NCI-H82 (cell line): ENCODE measurements at places on chromosomes 5 and 9.

DNA sequence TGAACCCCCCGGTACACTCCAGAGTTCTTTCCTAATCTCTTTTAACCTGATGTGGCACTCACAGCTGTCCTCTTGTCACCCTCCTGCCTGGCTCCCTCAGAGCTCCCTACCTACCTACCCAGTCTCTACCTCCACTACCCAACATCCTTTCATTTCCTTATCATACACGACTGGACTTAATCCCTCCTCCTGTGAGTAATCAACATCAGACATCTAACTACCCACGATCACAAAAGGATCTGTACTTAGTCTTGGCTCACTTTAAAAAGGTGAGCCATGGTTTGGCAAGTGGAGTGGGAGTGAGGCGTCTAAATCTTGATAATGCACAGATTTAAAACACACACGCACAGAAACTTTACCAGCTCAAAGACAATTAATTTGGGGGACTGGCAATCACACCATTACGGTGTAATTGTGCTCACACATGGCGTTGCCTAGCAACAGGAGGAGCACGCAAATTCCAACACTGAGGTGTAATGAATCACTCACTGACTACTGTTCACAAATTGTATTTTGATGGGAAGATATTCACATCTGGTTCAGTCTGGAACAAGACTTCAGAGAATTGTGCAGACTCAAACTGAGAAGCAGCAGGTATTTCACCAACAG is 235.9 kb downstream of the EPB41L4A start:
- peak; percentile 28 for DNase-seq

GRCh38 chr9:35569206-35569605 is 35.9 kb upstream of the TESK1 start:
- no peak for DNase-seq

- DNase-seq: no peak
Observed at GRCh38 chr5:129341306-129341705, 118.8 kb upstream of the ADAMTS19 start.

DNA sequence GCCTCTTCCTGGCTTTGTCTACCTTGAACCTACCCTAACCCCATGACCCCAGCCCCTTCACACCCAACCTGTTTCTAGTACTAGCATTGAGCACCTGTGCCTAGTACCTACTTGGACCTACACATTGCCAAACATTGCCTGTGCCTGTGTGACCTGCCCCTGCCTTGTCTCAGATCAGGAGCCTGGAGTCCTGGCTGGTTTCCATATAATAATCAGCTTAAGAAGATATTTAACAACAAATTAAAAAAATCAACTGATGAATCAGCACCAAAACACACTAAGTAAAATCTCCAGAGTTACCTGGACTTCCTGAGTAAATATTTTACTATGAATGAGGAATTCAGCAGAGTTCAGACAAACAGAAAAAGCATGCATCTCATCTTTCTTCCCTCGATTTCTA is 17.7 kb downstream of the LPAR1 start:
- DNase-seq: no peak

DNA sequence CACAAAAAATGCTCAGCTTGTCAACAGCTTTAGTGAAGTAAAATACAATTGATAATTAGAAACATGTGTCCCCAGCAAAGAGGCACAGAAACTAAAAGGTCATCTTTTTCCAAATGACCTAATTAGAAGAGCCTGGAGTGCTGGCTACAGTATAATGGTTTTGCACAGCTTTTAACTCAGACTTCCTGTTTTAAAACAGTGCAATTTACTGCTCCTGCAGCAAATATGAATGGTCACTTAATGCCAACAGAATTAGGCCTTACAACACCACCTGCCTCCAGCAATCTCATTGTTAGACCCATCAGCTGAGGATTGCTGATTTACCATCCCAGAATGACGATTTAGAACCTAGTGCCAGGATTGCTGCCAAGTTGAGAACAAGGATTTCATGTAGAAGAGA is 239.3 kb downstream of the CETN3 start:
- no peak for DNase-seq

- DNase-seq: no peak
Observed at GRCh38 chr5:131751506-131751905, 45.3 kb downstream of the FNIP1 start.

DNA sequence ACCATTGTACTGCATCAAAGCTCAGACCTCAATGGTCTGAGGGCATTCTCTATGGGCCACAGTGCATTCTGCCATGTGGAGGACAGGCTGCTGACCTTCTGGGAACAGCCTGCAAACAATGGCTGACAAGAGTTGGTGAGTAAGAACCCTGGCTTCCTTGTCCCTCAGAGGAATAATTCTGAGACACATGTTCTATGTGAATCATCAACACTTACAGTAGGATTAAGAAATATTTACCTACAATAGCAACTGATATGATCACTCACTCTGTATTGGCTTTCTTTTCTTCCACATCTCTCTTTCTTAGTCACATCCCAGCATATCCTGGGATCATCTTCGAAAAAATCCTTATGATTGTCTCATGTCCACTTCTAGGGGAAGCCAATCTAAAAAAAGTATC is 306.5 kb upstream of the ITGA1 start:
- no peak for DNase-seq

- DNase-seq: no peak
Observed at GRCh38 chr5:94941122-94941755, 322.8 kb downstream of the SLF1 start.

DNA sequence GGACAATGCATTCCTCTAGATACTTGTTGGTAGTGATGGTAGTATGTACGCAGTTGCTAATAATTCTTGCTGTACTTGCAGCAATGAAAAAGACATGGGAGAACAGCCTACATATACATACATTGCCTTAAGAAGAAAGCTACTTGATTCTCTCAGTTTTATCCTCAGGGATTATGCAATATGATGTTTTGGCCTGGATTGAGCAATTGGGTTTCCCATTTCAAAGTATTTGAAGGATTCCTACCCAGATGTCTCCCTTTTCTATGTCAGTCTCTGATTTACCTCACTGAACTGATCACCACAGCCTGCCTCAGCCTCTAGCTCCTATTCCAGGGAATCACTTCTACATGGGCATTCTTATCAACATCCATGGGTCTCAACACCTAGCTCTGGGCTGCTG is 210.1 kb upstream of the CDH10 start:
- DNase-seq: no peak

GRCh38 chr9:38213631-38214299 is 144.7 kb upstream of the SHB start:
- no peak for DNase-seq

- peak; percentile 57 for DNase-seq
Observed at GRCh38 chr5:117054911-117055310, 480.3 kb upstream of the SEMA6A start.

GRCh38 chr9:92713528-92713927 is 43.6 kb upstream of the IPPK start:
- DNase-seq: no peak

- no peak for DNase-seq
Observed at GRCh38 chr9:134413890-134414623, 87.8 kb downstream of the RXRA start.

- no peak for DNase-seq
Observed at GRCh38 chr5:60594715-60595477, 105.1 kb downstream of the DEPDC1B start.

DNA sequence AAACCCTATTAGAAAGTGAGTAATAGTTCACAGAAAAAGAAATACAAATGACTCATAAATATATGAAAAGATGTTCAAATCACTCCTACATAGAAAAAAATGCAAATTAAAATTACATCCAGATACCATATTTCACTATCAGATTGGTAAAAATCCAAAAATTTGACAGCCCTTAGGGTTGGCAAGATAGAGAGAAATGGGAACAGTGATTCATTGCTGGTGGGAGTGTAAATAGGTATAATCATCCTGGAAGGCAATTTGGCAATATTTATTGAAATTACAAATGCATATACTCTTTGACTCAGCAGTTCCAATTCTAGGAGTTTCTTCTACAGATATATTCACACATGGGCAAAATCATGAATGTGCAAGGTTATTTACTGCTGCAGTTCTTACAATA is 273.5 kb downstream of the NR2F1-AS1 start:
- DNase-seq: no peak

GRCh38 chr5:16588434-16589214 is 28.2 kb downstream of the RETREG1 start:
- no peak for DNase-seq

DNA sequence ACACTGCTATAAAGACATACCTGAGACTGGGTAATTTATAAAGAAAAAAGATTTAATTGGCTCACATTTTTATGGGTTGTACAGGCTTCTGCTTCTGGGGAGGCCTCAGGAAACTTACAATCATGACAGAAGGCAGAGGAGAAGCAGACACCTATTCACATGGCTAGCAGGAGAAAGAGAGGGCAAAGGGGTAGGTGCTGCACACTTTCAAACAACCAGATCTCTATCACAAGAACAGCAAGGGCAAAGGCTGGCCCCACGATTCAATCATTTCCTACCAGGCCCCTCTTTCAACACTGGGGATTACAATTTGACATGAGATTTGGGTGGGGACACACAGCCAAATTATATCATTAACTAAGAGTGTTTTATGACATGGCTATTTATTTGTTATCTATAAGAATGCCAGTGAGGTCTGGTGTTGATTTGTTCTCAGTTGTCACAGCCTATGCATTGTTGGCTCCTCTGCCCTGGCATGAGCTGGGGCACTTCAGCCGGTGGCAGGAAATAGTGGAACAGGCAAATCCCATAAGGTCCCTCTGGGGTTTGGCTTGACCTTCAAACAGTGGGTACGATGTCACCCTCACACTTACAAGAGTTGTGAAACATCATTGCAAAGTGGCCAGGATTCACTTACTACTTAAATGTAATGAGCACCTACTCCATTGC is 44.1 kb downstream of the SPARC start:
- DNase-seq: no peak

- DNase-seq: no peak
Observed at GRCh38 chr5:151259931-151260330, 6.9 kb downstream of the GM2A start.

GRCh38 chr9:128098297-128099230 is 29.0 kb downstream of the PTGES2 start:
- DNase-seq: peak; percentile 95

- DNase-seq: no peak
Observed at GRCh38 chr9:84216151-84216550, 124.4 kb downstream of the SLC28A3 start.

DNA sequence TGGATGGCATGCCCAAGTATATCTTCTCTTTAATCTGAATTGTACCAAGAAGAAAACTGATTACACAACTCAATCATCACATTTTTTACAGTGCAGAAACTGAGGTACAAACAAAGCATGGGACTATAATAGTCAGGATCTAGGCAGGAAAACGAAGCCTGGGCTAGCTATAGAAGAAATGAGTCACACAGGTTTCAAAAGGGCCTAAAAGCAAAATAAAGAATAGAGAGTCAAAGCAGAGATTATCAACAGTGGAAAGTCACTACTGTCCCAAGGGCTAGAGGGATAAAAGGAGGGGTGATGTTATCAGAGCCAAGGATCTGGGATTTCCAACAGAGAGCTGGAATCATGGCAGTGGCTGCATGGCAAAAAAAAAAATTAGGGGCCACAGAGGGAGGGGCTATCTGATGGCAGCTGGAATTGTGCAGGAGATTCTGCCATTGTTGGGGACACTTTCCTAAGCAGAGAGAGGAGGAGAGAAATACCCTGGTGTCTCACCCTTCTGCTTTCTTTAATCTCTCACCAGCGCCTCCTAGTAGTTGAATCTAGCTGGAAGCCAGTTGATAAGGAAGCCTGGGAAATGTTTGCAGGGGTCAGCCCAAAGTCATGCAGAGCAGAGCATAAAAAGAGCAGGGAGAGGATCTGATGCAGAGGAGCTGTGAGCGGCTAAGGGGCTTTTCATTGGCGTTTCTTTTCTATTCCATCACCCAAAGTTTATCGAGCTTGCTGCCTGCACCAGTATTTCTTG is 343.2 kb downstream of the ACTL7B start:
- no peak for DNase-seq

DNA sequence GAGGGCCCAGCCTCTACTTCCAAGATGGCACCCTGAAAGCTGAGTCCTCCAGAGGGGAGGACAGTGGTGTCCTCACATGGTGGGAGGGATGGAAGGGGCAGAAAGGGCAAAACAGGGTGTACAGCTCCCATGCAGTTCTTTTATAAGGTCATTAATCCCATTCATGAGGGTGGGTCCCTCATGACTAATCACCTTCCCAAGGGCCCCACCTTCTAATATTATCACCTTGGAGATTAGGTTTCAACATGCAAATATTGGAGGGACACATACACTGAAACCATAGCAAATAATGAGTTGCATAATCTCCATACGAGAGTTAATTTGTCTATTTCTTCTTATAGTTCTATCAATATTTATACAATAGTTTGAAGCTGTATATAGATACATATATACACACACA is 5.8 kb upstream of the ZBTB43 start:
- no peak for DNase-seq

GRCh38 chr5:168360521-168361285 is 69.3 kb downstream of the WWC1 start:
- no peak for DNase-seq

DNA sequence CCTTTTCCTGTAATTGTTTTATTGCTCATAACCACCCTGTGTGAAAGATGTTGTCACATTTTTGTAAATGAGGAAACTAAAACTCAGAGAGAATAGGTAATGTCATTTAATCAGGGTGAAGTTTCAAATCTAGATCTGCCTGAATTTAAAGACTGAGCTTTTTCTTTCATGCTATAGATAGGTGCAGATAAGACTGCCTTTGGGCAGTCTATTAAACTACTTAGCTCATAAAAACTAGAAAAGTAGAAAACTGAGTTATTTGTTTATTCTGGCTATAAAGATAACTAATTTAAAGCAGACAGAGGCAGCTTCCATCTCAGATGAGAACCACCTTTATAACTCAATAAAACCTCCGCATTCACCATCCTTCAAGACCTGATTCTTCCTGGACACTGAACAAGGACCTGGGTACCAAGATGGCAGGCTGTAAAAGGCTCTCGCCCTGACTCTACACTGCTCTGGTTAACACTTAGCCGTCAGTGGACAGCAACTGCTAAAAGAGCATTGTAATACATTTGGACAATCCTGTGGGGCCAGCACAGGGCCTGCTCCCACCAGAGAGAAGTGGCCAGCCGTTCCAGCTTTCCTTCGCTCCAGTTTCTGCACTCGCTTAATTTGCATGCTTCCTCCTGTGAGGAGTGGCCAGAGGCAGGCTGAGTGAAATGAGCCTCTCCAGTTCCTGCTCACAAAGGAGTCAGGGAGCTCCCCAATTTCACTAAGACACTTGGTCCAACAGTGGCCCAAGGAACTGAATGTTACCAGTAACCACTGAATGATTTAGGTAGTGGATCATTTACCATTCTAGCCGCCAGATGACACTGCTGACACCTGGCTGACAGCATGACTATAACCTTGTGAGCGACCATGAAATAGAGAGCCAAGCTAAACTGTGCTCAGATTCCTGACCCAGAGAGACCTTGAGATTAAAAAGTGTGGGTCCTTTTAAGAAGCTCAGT is 566.4 kb downstream of the EFNA5 start:
- peak; percentile 66 for DNase-seq

- DNase-seq: no peak
Observed at GRCh38 chr5:36593867-36594266, 12.5 kb upstream of the SLC1A3 start.

DNA sequence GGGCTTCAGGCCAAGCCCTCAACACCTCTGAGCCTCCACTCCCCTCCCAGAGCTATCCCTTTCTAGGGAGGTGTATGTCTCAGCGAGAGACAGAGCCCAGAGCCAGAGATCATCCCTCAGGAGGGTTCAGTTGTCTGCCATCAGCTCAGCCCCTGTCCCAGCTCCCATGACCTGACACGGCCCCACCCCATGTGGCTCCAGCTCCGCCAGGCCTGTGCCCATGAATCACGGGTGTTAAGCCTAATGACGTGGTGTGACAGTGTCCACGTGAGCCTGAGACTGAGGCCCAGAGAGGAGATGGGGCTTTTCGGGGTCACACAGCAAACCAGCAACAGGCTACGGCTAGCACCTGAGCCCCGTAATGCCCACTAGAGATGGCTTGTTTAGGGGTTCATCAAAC is 60.9 kb upstream of the ORM1 start:
- DNase-seq: peak; percentile 60
